ENCODE measurements at places on chromosomes 2 and 18.

DNA sequence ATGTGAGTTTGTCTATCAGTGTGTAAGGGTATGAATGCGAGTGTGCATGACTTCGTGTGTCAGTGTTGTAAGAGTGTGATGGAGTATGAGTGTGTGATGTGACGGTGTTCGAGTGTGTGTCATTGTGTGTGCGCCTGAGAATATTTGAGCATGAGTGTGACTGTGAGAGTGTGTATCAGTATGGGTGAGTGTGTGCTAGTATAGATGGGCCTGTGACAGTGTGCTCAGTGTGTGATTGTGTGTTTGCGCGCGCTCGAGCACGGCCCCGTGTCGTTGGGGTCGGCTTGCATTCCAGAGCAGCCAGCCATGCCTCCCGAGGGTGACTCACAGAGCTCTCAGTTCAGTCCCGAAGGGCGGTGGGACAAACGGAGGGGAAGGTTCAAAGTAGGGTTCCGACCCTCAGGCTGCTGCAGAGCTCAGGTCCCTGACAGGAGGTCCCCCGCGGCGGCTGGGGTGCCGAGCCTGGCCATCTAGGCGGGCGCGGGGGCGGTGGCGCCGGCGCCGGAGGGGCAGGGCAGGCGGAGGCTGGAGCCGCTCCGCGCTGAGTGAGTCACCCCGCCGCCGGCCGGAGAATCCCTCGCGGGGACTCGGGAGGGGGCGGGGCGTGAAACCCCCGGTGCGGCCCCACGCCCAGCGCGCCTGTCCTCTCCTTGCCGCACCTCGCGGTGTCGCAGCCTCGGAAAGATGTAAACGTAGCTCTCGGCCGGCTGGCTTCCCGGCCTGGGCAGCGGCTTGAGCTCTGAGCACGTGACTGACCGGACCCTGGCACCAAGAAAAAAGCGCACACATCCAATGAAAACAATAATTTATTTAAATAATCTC, 3.8 kb downstream of the DLX2 start:
- peak; percentile 53 for DNase-seq

GRCh38 chr2:129229196-129229595, 750.3 kb upstream of the RAB6C start:
- DNase-seq: no peak

GRCh38 chr2:59277671-59278070, 1036.5 kb upstream of the FANCL start:
- no peak for DNase-seq

DNA sequence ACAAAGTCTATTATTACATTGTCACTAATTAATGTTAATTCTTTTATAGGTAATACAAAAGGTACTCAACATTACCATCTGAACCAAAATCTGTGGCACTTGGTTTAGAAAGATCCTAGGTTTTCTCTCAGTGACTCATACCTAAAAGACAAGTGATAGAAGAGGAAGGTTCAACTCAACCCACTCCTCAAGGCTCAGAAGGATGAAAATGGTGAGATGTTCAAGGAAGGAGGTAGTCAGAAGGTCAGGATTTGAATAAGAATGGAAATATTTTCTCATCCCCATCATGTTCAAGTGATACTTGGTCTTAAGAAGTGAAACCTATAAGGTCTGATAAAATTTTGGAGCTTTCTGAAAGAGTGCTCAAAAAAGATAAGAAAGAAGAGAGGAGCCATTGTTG, 86.4 kb upstream of the FBXO11 start:
- no peak for DNase-seq

DNA sequence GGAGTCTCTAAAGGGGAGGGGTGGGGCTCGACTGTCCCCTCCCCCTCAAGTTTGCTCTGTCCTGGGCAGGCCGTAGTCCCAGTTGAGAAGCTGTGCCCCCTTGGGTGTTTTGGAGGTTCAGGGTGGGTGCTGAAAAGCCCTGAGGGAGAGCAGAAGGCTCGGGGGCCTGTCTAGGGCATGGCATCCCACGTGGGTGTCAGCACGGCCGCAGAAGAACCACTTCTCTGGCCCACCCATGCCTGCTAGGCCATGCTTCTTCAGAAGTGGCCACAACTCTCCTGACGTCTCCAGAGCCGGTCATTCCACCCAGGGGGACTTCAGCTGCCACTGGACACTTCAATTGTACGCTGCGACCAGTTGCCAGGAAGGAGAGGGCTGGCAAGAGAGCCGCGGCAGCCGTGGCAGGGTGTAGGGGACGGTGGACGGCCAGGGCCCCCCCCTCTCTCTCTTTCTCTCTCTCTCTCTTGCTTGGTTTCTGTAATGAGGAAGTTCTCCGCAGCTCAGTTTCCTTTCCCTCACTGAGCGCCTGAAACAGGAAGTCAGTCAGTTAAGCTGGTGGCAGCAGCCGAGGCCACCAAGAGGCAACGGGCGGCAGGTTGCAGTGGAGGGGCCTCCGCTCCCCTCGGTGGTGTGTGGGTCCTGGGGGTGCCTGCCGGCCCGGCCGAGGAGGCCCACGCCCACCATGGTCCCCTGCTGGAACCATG, at the start of gene INPP5D:
Gene INPP5D, plus strand, starts transcription at position 546 of the 704 bp plus-strand sequence. Its CDS starts 137 bp downstream, at position 683.
- DNase-seq: peak; percentile 89

- DNase-seq: no peak
Measured at GRCh38 chr2:57693177-57693576, 353.4 kb upstream of the VRK2 start.

DNA sequence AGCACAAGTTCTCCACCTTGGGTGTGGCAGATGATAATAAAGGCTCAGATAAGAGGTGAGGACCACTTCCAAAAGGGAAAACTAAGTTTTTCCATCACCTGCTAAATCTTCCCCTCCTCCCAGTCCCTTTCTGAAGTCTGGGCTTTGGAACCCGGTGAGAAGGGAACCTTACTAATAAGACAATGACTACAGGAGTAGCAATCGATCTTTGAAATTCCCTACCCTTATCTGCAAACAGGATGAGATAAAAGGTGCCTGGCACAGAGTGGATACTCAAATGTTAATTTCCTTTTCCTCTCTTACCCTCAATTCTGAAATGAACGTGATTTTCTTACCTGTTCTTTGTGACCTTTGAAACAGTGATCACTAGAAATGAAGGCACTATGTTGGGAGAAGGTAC, 69.7 kb upstream of the NARS1 start:
- DNase-seq: no peak
